ENCODE measurements at places on chromosomes 13 and 19. TPM values are rescaled to one million over a fixed set of nuclear protein-coding genes. Genes with fewer than 3 reads are reported as not detected.

DNA sequence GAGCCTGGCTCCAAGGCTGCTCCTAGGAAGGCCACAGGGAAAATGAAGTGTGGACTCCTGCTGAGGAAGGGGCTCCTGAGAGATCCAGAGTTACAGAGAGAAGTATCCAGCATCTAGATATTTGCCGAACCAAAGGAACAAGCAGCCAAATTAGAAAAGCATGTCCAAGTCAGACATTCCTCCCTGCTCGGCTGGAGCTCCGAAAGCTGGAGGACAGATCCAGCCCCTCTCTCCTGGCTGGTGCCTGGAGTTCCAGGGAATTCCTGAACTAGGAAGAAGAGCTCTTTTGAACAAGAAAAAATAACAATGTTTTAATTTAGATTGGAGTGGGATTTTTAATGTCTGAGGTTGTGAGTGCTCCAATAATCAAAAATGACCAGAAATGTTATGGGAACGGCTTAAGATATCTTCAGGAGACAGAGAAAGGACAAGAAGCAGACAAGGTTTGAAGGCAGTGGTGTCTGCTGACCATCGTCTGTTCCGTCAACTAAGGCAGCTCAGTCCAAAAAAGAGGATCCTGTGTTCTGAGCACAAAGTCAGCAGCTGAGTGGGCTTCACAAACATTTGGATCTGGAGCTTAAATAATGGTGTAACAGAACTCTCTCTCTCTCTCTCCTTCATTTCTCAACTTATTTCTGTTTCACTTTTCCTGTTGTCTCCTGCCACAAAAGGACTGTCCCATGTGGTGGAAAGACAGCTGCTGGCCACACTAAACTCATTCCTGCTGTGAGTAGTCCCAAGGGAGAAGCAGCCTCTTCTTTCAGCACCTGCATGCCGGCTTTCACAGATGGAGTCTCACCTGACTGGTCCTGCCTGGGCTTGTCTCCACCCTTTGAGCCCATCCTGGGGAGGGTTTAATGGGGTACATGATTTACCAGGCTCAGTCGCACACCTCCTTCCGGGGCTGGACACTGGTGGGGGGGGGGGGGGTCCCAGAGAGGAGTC, 31.5 kb upstream of the IRS2 start:
- no peak overlapping the region for H3K27ac ChIP-seq
- no peaks in the 10 kb centered on the region for H3K4me1 ChIP-seq
- no peak for DNase-seq
- H3K4me3 ChIP-seq: no peak overlapping the region

- peak; percentile 19 for DNase-seq
- H3K4me1 ChIP-seq: no peaks in the 10 kb centered on the region
- no peak overlapping the region for H3K27ac ChIP-seq
- no peaks in the 10 kb centered on the region for H3K36me3 ChIP-seq
Observed at GRCh38 chr13:79295906-79296706, 109.9 kb downstream of the RBM26 start.

The PSPN gene
- 2.7 TPM for polyA plus RNA-seq

The ZNF471 gene
- 2.5 TPM for polyA plus RNA-seq

GRCh38 chr19:45764945-45765701, 3.9 kb downstream of the SIX5 start:
- H3K27me3 ChIP-seq: no peaks in the 10 kb centered on the region
- no peak for DNase-seq
- H3K27ac ChIP-seq: peak overlapping the region; percentile 69
- H3K4me1 ChIP-seq: peaks cover 34% of the 10 kb centered on the region
- no peaks in the 10 kb centered on the region for H3K36me3 ChIP-seq

DNA sequence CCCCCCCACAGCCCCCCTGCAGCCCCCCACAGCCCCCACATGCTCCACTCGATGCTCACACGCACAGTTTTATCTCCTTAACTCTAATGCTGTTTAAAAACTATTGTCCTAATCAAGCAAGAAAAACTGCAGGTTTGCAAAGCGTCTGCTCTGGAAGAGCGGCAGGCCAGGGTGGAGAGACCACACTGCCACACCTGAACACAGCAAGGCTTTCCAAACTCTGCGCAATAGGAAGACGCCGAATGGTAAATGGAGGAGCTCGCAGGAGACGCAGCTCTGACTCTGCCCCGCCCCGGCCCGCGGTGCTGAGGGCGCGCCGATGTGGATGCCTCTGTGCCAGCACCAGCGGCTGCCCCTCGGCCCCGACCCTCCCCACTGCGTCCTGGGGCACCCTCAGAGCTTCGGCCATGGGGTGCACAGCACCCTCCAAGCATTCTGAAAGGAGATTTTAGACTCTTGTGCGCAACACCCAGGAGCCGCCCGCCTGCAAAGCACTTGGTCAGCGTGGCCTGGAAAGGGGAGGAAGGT, 32.4 kb downstream of the RASA3 start:
- H3K4me3 ChIP-seq: no peak overlapping the region
- peak overlapping the region; percentile 69 for H3K27ac ChIP-seq

The ZNF581 gene
- polyA plus RNA-seq: 22.5 TPM

The ZNF585A gene
- 8.3 TPM for polyA plus RNA-seq

The CABP5 gene
- polyA plus RNA-seq: not detected

The RASIP1 gene
- polyA plus RNA-seq: 3.6 TPM

- H3K4me1 ChIP-seq: no peaks in the 10 kb centered on the region
- H3K36me3 ChIP-seq: no peaks in the 10 kb centered on the region
- no peak overlapping the region for H3K4me3 ChIP-seq
- H3K27ac ChIP-seq: no peak overlapping the region
- no peak for DNase-seq
Observed at GRCh38 chr13:113969311-113969972, 4.4 kb downstream of the C13orf46 start.

The PSG11 gene
- not detected for polyA plus RNA-seq

The FFAR2 gene
- polyA plus RNA-seq: 0.64 TPM

The CEACAM6 gene
- polyA plus RNA-seq: 4.5 TPM

- H3K27ac ChIP-seq: peak overlapping the region; percentile 45
- H3K4me3 ChIP-seq: peak overlapping the region; percentile 9
- H3K4me1 ChIP-seq: peaks cover 17% of the 10 kb centered on the region
- no peaks in the 10 kb centered on the region for H3K36me3 ChIP-seq
Observed at GRCh38 chr19:42269478-42270345, 660 bp downstream of the CIC start.

GRCh38 chr13:34513526-34513925, 428.5 kb upstream of the NBEA start:
- no peak for DNase-seq
- H3K36me3 ChIP-seq: no peaks in the 10 kb centered on the region
- H3K27ac ChIP-seq: no peak overlapping the region
- no peaks in the 10 kb centered on the region for H3K27me3 ChIP-seq
- no peak overlapping the region for H3K4me3 ChIP-seq
- no peaks in the 10 kb centered on the region for H3K4me1 ChIP-seq

GRCh38 chr13:58994077-58994476, 1169.7 kb downstream of the DIAPH3 start:
- H3K27me3 ChIP-seq: no peaks in the 10 kb centered on the region
- no peak for DNase-seq
- H3K27ac ChIP-seq: no peak overlapping the region
- H3K4me3 ChIP-seq: no peak overlapping the region
- no peaks in the 10 kb centered on the region for H3K4me1 ChIP-seq

GRCh38 chr19:35328851-35329285, at the start of gene CD22:
Gene CD22 (plus strand): TSS chr19:35329187. CDS start chr19:35332041, 2,854 bp downstream.
- no peaks in the 10 kb centered on the region for H3K36me3 ChIP-seq
- no peaks in the 10 kb centered on the region for H3K4me1 ChIP-seq
- no peak for DNase-seq
- H3K27ac ChIP-seq: no peak within 1 kb of the TSS

DNA sequence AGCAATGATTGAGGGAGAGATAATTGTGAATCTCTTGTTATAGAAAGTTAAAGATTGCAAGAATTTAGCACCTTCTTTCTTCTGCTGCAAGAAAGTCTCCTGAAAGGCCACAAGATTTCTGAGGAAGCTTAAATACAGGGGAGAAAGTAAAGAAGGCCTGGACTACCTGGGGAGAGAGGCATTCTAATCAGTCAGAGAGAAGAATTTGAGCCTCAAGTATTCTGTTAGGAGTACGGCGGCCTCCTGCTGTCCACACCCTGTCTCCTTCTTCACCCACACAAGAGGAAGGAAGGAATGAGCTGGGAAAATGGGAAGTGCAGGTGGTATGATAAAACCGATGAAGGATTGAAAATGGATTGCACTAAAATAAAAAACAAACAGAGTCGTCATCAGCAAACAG, 474.7 kb downstream of the DIAPH3 start:
- H3K4me1 ChIP-seq: peaks cover 36% of the 10 kb centered on the region
- no peak overlapping the region for H3K27ac ChIP-seq
- H3K27me3 ChIP-seq: no peaks in the 10 kb centered on the region
- H3K4me3 ChIP-seq: no peak overlapping the region

DNA sequence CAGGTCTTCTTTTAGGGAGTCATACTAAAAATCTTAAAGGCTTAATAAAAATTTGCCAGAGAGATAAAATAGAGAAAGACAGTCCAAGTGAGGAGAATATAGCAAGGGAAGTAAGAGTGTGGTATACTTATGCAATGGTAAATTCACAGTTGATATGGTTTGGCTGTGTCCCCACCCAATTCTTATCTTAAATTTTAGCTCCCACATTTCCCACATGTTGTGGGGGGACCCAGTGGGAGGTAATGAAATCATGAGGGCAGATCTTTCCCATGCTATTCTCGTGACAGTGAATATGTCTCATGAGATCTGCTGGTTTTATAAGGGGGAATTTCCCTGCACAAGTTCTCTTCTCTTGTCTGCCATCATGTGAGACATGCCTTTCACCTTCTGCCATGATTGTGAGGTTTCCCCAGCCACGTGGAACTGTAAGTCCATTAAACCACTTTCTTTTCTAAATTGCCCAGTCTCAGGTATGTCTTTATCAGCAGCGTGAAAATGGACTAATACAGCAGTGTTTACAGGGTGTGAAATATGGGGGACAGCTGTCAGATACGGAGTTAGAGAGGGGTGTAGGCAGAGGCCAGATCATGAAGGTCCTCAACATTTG, 115.4 kb downstream of the UGGT2 start:
- DNase-seq: no peak
- H3K4me3 ChIP-seq: no peak overlapping the region
- H3K27me3 ChIP-seq: no peaks in the 10 kb centered on the region
- no peak overlapping the region for H3K27ac ChIP-seq

- H3K27ac ChIP-seq: no peak overlapping the region
- no peaks in the 10 kb centered on the region for H3K36me3 ChIP-seq
- no peak for DNase-seq
- H3K4me1 ChIP-seq: no peaks in the 10 kb centered on the region
- H3K27me3 ChIP-seq: no peaks in the 10 kb centered on the region
Observed at GRCh38 chr19:56966225-56966696, 125.7 kb upstream of the PEG3 start.

GRCh38 chr19:28606269-28607032, 606.5 kb downstream of the UQCRFS1 start:
- no peaks in the 10 kb centered on the region for H3K4me1 ChIP-seq
- no peaks in the 10 kb centered on the region for H3K36me3 ChIP-seq
- no peak for DNase-seq
- no peak overlapping the region for H3K4me3 ChIP-seq

DNA sequence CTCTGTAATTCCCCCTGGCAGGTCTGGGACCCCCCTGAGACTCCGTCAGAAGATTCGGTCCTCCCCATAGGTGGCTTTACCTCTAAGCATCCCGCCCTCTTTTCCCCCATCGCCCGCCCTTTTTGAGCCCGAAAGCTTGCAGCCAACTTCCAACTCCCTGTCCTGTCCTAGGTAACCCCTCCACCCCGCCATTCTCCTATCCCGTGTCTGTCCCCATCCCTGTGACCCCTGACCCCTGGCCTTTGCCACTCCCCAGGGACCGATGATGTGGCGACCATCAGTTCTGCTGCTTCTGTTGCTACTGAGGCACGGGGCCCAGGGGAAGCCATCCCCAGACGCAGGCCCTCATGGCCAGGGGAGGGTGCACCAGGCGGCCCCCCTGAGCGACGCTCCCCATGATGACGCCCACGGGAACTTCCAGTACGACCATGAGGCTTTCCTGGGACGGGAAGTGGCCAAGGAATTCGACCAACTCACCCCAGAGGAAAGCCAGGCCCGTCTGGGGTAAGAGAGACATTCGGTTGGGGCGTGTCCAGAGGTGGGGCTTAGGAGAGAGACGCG, 488 bp downstream of the RCN3 start:
- no peak for DNase-seq
- H3K4me1 ChIP-seq: peaks cover 7% of the 10 kb centered on the region
- no peak overlapping the region for H3K27ac ChIP-seq
- no peaks in the 10 kb centered on the region for H3K36me3 ChIP-seq
- no peak overlapping the region for H3K4me3 ChIP-seq

DNA sequence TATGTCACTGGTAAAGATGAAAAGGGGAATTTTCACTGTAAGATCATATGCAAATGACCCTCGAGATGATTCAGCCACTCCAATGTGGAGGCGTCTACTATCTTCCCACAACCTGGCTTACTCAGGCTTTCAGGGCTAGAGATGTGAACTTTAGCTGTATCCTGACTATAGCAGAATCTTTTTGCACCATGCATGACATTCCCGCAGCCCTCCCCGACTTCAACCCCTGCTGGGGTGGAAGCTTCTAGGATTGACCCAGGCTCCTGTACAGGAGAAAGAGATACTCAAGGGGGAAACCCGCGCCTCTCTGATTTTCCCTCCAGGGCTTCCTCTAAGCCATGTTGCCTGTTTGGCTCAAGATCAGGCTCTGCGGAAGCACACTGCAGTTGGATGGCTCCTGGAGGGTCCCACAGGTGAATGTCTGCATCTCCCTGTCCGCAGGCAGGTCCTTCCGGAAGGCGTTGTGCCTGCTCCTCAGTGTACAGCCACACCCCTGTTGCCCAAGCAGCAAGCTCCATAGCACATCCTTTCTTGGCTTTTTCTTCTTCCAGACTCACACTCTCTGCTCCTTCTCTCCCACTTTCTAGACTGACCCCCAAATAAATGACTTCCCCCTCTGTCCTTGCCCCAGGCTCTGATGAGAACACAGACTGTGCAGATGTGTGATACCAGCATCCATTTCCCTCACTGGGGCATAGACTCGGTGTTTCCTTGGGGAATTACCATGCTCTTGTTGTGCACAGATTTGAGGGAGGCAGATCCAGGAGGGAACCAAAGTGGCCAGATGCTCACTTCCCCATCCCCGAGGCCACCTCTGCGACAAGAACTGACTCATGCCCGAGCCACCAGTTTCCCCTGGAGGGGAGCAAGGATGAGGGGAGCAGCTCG, 29.1 kb upstream of the POP4 start:
- H3K27ac ChIP-seq: no peak overlapping the region
- H3K4me3 ChIP-seq: no peak overlapping the region
- no peaks in the 10 kb centered on the region for H3K4me1 ChIP-seq

The NCAN gene
- not detected for polyA plus RNA-seq

DNA sequence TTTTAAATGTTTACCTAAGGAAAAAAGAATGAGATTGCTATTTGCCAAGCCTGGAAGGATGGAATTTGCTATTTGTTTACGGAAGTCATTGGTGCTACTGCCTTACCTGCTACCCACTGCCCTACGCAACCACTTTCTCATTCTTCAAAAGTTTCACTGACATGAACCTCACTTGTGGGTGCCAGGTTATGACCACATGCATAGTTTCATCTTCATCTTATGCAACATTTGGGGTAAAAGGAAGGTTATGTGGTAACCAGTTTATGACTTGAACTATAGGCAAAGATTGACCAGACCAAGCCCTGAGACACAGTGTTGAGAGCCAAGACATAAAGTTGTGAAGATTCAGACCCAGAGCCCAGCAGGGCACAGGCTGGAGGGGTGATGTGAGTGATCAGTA, 142.5 kb downstream of the LACC1 start:
- H3K4me1 ChIP-seq: no peaks in the 10 kb centered on the region
- H3K27ac ChIP-seq: no peak overlapping the region
- DNase-seq: no peak
- no peak overlapping the region for H3K4me3 ChIP-seq

Data from hepatocyte (in vitro differentiated cells).